NCI-H510A (cell line): ENCODE measurements at places on chromosomes 12 and 14.

- DNase-seq = no peak
Measured at GRCh38 chr14:55028066-55028465, 1.0 kb downstream of the SOCS4 start.

DNA sequence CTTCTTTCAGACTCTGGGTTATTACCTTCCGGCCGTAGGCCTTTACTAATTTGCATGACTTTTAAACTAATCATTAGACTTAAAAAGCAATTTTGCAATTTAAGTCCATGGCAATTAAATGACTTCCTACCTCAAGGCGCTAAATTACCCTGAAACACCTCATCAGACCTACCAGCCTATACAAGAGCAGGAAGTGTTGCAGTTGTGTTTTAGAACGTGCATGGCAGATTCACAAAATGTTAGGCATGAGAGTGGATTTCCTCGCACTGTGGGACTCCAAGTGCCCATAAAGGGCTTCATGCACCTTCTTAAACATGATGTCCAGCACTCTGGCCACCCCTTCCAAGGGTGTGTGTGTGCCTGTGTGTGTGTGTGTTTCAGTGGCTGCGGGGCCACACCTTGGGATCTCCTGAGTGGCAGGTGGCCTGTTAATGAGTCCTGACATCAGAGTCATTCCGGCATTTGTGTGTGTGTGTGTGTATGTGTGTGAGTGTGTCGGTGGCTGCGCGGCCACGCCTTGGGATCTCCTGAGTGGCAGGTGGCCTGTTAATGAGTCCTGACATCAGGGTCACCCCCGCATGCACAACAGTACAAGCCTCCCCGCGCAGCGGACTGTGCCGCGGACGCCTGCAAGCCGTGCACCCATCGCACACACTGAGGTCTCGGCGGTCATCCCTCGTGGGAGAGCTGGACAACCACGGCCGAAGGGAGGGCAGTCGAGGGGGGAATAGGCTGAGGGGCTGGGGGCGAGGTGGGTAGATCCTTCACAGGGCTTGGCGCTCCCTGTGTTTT is 900 bp downstream of the C2CD5 start:
- DNase-seq = peak; percentile 29

DNA sequence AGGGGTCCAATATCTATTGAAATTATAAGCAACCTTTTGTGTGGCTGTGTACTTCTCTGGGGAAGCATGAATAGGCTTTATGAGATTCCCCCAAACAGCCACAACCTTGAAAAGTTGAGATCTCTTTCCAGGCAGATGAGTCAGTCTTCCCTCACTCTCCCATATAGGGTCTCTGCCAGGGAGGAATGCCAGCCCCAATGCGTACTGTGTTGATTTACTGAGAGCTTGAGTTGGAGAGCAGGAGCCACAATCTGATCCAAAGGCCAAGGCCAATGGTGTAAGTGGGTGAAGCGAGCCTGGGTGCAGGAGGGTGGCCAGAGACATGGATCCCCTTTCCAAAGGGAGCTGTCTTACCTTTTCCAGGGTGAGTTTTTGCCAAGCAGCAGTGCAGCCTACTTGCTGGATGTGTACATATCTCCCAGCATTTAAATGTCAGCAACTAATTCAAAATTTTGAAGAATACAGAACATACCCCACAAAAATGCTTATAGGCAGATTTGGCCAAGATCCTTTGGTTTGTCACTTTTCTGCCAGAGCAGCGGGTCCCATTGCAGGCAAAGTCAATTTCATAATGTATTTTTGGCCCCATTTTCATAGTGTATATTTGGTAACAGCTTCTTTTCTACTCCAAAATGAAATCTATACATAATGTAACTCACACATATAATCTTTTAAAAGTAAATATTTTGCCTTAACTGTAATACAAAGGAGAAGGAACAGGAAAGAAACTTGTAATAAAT is 88.2 kb downstream of the TBC1D30 start:
- DNase-seq = no peak

DNA sequence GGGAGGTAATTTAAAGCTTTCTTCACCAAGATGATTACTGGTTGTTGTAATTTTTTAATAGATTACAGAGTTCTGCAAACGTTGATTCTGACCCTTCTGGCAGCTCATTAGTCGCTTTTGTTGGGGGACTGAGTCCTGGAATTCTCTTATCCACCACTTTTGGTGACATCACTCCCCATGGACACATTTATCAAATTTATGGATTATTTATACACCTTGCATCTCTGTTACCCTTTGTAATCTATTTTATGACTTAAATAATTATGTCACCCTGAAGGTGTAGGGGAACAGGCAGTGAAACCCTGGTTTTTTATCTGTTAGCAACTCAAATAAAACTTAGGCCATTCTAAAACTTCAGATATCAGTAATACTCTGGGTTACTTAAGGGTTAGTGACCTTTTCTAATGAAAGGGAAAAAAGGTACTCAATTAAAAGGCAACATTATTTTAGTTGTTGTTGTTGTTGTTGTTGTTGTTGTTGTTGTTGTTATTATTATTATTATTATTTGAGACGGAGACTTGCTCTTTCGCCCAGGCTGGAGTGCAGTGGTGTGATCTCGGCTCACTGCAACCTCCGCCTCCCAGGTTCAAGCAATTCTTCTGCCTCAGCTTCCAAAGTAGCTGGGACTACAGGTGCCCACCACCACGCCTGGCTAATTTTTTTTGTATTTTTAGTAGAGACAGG is 58.9 kb upstream of the RNU6-7 start:
- no peak for DNase-seq

- no peak for DNase-seq
Measured at GRCh38 chr14:63524537-63525155, 18.5 kb downstream of the PPP2R5E start.
